ENCODE measurements at places on chromosomes 2 and 18.

DNA sequence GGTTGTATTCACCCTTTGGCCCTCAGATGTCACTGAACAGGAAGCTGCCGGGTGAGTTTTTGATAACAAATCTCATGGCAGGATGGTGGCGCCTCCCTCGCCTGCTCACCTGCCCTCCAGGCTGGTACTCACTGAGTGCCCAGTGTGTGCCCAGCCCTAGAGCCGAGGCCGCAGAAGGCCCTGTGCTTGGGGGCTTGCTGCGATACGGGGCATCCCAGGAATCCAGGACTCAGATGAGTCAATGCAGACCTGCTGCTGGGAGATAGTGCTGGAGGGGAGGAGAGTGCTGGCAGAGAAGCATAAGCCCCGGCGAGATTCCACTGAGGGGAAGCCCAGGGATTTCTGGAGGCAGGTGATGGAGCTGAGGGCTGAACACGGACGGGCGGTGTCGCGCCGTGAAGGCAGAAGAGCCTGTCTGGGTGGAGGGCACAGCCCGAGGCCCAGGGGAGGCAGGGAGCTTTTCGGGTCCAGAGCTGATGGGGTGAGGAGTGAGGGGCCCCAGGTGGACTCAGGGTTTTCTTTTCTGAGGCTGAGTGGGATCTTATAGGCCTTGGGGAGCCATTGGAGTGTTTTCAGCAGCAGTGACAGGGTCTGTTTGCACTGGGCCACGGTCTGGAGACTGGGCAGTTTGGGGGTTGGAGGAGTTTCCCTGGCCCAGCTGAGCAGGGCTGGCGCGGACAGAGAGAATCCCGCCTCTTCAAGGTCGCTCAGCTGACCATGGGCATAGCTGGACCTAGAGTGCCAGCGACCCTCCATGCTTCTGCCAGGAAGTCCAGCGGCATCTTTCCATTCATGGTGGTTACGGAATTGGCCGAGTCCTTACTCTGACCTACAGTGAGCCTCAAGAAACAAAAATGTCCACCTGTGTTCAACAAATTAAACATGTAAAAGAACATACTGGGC, 35.5 kb downstream of the LDLRAD4 start:
- no peak for ATAC-seq

DNA sequence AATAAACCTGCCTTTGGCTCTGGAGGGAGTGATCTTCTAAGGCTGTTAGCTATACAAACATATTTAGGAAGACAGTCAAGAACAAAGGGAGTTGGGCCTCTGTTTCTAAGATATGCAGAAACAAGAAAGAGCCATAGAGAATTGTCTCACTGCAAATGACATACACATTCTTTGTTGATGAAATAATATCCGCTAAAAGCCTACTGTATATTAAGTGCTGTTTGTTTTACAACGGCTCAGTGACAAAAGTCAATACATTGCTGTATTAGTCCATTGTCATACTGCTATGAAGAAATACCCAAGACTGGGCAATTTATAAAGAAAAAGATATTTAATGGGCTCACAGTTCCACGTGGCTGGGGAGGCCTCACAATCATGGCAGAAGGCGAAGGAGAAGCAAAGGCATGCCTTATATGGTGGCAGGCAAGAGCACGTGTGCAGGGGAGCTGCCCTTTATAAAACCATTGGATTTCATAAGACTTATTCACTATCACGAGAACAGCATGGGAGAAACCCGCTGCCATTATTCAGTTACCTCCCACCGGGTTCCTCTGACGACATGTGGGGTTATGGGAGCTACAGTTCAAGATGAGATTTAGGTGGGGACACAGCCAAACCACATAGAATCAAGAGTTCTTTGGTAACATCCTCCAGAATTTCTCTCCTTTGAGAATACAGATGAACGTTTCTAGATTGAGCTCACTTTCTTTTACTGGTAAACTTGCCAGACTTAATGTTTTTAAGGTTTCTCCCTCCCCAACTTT, 157.8 kb downstream of the PIK3C3 start:
- no peak for ATAC-seq

DNA sequence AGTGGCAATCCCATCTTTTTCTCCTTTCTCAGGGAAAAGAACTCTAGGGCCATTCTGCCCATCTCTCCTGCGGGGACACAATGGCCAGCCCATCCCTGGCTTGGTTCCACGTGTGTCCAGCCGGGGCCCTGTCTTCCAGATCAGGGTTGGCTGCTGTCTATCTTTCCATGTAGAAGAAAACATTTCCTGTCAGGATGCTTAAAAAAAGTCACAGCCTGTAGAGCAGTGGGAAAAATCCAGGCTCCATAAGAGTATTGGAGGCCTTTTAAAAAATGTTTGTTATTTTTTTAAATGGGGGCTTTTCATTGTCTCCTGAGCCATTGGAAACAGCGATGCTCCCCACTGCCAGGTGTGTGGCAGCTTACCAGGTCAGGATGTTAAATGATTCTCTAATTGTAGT, 105.6 kb downstream of the TGFA start:
- ATAC-seq, result no peak

DNA sequence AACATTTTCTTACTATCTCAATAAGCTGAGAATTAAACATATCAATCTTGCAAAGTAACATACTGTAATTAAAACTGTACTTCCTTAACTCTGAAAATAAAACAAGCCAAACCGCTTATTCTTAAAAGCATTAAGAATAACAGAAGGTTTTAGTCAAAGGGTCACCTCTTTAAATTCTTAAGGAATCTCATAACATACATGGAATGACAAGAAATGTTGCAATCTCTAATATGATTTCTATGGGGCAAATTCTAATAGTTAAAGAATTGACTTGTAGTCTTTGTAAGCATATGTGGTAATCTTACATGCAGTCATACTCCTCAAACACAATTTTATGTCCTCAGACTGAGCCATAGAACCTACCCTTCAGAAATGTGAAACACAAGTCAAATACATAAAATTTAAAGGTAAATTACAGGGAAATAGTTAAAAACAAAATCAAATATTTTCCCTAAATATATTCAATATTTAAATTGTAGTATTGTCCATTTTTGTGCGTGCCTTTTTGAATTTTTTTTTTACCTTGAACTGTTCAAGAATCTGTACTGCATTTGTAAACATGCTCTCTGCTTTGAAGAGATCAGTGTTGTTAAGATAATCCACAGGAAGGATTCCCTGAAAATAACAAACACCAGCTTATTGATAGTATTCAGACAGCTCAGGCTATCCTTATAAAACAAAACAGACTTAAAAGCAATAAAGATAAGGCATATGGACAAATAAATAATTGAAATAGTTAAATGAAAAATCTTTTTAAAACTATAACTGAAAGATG, 48.2 kb downstream of the PIGN start:
- ATAC-seq, result no peak

- no peak for ATAC-seq
Observed at GRCh38 chr2:62486439-62486765, 19.6 kb downstream of the TMEM17 start.

DNA sequence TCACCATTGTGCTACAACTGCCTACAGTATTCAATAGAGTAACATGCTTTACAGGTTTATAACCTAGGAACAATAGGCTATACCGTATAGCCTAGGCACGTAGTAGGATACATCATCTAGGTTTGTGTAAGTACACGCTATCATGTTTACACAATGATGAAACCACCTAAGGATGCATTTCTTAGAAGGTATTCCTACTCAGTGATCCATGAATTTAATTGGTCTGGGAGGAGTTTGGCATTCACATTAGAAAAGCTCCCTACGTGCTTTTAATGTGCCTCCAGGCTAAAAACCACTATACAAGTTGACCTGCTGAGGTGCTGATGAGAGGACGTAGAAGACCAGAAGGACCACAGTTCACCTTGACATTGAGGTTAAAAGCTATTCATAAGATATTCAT, 154.5 kb upstream of the LRRTM1 start:
- no peak for ATAC-seq

DNA sequence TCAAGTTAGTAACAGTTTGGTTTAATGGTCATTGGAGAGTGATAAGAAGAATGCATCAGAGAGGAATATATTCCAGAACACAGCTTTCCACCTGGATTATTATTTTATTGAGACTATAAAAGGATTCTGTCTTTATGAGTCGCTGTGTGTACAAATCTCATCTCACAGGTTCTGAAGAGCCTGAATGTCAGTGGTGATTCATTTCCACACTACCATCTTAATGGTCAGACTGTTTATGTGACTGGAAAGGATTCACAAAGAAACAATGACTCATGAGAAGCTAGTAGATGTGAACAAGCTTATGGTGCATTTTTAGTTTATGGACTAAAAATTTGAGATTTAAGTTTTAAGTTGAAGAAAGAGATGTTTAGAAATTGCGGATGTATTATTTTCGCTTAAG, 685.4 kb upstream of the NRXN1 start:
- ATAC-seq, result no peak

DNA sequence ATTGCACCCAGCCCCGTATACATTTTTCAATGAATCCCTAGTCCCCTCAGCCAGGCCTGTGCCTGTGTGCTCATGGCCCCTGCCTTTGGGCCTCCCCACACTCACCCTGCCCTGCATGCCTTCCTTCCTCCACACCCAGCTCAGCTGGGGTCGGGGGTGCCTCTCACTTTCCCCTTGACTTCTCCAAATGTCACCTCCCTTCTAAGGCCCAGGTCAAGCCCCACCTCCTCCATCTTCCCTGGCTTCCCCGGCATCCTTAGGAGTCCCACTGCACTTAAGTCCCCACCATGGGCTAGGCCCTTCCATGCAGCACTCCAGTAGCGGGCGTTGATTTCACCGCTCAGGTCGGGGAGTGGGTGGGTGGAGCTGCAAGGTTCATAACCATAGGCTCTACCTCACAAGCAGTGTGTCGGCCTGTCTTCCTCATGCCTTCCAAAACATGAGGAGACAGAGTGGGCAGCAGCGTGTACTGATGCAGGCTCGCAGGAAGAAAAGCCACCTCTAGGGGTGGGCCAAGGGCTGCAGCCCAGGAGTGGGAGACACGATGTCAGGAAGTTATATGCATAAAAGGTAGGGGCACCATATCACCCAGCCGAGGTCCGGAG, 47.7 kb downstream of the DNMT3A start:
- no peak for ATAC-seq

DNA sequence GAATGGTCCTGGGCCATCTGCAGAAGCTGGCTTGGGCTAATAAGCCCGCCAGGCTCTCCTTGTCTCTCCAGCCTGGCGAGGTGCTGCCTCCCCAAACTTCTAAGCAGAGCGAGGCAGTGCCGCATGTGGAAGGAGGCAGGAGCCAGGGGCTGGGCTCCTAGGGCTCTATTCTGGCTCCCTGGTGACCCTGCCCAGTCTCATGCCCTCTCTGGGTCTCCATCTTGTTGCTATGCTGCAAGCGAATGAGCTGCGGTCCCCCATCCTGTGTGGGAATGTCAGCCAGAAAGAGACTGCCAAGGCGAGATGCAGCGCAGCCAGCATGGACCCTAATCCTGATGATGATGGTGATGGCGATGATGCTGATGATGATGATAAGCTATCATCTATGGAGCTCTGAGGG, 48.7 kb downstream of the TNS1 start:
- no peak for ATAC-seq

DNA sequence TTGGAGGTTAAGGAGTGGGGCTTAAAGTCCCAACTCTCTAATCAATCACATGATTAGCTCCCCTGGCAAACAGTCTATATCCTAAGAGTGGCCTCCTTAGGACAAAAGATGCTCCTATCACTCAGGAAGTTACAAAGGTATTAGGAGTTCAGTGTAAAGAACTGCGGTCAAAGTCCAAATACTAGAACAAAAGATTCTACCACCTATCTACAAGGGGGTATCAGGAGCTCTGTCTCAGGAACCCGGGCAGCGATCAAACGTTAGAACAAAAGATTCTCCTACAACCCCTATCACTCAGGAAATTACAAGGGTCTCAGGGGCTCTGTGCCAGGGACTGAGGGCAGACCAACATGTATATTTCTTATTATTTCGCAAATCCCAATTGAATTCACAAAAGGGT, 58.0 kb downstream of the DTNB start:
- no peak for ATAC-seq

DNA sequence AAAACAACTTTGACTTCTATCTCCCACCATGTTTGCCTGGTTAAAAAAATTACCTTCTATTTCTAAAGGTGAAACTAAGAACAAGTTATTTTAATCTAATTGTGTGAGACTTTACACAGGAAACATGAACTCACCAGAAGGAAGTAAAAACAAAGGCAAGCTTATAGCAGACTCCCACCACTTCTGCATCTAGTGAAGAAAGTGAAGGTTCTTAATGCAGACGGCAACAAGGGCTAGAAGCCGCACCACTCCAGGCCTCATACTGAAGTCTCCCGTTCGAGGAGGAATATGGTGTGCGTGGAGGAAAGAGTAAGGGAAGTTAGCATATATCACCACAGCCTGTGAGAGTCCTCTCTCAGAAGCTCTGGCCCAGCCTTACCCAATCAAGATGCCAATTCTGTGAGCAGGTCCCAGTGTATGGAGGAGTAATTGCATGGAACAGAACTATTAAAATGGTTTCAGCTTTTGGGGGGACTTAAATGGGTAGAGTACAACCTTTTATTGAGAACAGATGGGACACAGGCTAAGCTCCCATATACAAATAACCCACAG, 958.7 kb downstream of the BCL11A start:
- ATAC-seq, result no peak

GRCh38 chr2:136990316-136990715, 225.0 kb downstream of the THSD7B start:
- no peak for ATAC-seq

- peak; percentile 40 for ATAC-seq
Observed at GRCh38 chr2:216392945-216393840, 19.1 kb upstream of the SMARCAL1 start.

GRCh38 chr18:60746919-60747318, 374.3 kb upstream of the MC4R start:
- no peak for ATAC-seq

GRCh38 chr2:241191081-241191480, 2.6 kb downstream of the ANO7 start:
- no peak for ATAC-seq

- no peak for ATAC-seq
Observed at GRCh38 chr2:12177455-12178288, 431.2 kb downstream of the LPIN1 start.

- peak; percentile 10 for ATAC-seq
Observed at GRCh38 chr2:189178726-189179569, 613 bp downstream of the COL5A2 start.

GRCh38 chr2:174633623-174633930, 36.0 kb upstream of the WIPF1 start:
- ATAC-seq, result no peak

Measured in motor neuron (in vitro differentiated cells).